Activated T-cell treated with anti-CD3 and anti-CD28 coated beads for 1 hour (primary cell): ENCODE measurements at places on chromosomes 5 and 9.

DNA sequence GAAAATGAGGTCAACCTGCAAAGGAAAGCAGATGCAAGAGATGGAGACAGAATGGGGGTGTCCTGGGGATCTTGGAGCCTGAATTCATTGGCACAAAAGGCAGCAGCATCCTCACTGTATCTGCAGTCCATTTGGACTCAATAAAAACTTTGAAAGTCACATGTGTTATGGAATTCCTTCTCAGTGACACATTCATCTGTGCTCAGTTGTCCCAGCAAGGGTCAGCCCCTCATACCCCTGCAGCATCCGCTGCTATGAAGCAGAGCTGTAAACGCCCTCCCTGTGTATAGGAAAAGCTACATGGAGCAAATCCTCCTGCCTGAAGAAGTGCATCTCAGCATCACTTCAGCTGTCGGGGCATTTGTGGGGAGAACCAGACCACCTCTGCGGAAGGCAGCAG, 14.5 kb upstream of the RARS1 start:
- DNase-seq: no peak

- no peak for DNase-seq
These were observed 7.8 kb downstream of the HSD17B3 start for GRCh38 chr9:96294159-96294545.

GRCh38 chr5:41681840-41682239, 171.4 kb upstream of the PLCXD3 start:
- no peak for DNase-seq

DNA sequence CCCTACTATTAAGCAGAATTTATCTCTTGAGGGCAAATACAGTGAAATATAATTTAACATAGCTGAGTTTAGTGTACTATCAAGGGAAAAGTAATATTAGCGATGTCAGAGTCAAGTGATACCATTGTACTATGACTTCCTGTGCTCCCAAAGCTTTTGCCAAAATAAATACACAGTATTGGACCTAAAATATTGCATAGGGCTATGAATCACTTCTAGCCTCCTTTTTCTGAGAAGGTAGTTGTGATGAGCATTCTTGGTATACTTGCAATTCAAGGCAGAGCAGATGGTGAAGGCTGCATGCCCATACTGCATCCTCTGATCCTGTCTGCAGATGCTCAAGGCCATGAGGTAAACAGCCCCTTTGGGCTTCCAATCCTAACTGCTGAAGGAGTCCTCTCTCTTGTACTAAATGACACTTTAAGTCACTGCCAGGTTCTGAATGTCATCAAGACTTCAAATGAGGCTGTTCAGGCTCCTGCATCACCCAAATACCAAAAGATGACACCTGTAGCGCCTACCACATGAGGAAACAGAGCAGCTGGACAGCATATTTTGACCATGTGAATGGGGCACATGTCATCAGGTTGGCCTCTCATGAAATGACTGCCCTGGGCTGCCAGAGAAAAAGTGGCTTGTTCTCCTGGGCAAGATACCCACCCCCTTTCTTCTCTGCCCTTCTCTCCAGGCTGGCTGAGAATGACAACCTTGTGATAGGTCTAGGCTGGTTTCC, 29.7 kb upstream of the PPP2CA start:
- no peak for DNase-seq

- DNase-seq: no peak
These were observed 626.5 kb upstream of the ZNF608 start for GRCh38 chr5:125372694-125373631.

DNA sequence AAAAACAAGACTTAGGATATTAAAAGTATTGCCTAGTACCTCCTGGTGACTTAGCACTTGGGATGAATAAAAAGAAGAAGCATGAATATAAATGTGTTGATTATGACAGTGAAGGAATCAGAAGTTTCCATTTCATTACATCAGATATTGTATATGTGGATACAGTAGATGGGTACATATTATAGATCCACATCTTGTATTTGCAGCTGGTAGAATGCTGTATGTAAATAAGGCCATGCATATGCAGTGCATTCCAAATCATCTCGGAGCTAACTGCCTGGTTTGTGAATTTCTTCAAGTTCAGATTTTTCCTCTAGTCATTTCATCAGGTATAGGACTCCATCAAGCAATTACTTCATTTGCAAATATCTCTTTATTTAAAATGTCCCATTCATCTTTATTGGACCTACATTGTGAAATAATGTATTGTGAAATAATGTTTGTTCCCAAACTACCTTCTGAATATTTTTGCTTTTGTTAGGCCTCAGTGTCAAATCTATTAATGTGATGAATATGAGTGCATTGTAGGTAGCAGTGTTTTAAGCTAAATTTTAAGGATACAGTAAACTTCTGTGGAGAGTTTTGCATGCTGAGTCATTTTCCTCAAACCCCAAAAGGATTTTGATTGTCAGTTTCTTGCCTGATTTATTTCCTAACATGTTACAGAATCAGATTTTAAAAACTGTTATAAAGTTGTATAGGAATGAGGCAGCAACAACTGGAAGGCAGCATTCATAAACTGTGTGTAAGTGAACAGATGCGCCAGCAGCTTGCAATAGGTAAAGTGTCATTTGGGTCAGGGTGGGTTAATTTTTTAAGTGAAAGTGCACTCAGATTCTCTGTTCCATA, 370.8 kb upstream of the RIOK2 start:
- DNase-seq: no peak

- no peak for DNase-seq
These were observed 24.5 kb upstream of the DUSP1 start for GRCh38 chr5:172795318-172795977.

DNA sequence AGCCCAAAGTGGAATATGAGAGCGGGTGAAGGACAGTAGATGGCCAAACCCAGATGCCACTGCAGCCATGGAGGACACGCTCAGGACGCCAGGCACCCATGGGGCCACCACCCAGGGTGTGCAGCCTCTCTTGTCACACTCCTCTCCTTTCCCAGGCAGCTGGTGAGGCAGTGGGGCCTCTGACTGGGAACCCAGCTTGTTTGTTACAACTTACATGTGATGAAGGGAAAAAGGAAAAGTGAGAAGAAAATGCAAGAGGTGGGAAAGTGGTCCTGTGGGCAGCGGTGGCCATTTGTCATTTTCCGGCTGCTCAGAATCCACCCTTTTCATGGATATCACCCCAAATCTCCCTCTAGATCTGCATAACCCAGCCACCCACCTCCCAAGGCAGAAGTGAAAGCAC, 62.7 kb upstream of the UNC5A start:
- no peak for DNase-seq

DNA sequence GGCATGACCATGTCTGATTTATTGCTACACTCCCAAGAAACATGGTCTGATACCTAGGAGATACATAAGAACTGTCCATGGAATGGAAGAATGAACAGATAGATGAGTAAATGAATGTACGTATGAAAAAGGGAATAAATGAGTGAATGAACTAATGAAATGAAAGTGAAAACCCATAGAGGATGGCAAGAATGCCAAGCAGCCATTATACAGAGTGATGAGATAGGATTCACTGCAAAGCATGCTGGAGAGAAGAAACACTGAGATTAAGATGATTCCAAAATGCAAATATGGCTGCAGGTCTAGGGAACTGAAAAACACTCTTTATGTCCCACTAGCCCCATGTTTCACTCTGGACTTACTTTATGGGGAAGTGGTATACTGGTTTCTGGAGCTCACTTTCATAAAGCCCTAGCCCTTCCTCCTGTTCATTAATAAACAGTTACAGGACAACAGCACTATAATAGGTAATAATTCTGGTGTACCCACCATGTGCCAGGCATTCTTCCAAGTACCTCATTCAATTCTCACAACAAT, 170.3 kb upstream of the RAD23B start:
- DNase-seq: no peak

DNA sequence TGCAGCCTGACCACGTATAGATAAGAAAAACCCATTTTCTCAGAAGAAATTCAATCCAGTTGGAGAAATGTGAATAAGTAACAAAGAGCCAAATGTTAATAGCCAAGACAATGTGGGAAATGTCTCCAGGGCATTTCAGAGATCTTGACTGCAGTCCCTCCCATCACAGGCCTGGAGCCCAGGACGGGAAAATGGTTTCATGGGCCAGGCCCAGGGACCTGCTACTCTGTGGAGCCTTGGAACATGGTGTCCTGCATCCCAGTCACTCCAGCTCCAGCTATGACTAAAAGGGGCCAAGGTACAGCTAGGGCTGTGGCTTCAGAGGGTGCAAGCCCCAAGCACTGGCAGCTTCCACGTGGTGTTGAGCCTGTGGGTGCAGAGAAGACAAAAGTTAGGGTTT, 490.0 kb downstream of the CYLC2 start:
- no peak for DNase-seq

- no peak for DNase-seq
These were observed 5.6 kb downstream of the FRRS1L start for GRCh38 chr9:109161471-109161870.

GRCh38 chr9:108047264-108047663, 557.7 kb upstream of the KLF4 start:
- no peak for DNase-seq

GRCh38 chr5:110096419-110096818, 406.7 kb downstream of the MAN2A1 start:
- DNase-seq: no peak

DNA sequence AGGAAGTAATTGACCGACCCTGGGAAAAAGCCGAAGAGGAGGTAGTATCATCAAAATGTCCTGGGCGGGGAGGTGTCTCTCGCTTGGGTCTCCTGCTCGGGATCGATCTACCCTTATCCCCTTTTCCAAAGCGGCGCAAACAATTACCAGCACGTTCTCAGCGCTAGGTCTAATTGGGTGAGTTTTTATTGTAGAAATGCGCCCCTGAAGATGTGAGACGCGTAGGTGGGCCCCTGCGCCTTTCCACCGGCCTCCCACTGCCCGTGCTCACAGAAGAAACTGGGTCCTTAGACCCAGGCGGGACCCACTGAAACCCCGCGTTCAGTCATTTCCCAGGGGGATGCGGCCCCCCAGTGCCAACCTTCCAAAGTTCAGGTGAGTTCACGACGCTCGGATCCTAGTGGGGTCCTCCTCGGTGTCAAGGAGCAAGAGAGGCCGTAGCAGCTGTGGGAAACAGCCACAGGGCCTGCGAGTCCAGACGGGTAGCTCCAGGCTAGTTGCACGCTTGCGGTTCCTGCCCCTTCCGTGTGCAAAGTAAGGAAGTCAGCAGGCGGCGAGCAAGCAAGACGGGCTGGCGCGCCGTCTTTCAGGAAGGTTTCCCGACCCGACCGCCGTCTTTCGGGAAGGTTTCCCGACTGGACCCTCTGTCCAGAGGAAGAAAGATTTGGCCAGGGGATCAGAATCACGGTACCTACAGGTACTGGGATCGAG, 1.5 kb downstream of the SMIM32 start:
- no peak for DNase-seq

DNA sequence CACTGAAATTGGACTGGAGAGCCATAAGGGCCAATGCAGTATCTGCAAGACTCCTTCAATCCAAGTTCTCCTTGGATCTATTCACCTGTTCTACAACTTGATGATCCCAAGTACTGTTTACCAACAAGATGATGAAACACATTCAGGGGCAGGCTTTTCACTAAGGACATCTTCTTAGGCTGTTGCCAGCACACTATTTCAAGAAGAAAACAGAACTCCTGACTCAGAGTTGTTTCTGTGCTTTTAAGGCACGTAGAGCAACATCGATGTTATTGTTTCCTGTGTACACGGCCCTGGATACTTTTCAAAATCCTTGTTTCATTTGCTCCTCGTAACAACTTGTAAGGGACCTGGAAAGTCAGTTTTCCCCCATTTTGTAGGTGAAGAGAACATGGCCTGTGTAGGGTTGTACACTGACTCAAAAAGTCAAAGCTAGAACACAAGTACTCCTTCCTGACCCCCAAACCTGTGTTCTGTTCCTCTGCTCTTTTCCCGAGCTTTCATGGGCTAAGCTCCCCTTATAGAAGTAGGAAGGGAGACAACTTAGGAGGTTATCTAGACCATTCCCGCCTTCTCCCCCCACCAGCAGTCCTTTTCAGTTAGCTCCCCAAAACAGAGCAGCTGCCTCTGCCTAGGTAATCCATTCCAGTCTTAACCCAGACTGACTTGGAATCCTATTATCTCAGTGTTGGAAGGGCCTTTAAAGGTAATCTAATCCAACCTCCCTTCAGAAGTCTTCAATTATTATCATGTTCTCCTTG, 5.2 kb upstream of the MGAT1 start:
- no peak for DNase-seq

GRCh38 chr5:127290019-127290945, at the start of gene MEGF10:
MEGF10 (plus strand) TSS chr5:127290796; CDS start chr5:127331309, 40,513 bp downstream.
- DNase-seq: no peak

- no peak for DNase-seq
These were observed 108.2 kb upstream of the GPR151 start for GRCh38 chr5:146624179-146624578.

DNA sequence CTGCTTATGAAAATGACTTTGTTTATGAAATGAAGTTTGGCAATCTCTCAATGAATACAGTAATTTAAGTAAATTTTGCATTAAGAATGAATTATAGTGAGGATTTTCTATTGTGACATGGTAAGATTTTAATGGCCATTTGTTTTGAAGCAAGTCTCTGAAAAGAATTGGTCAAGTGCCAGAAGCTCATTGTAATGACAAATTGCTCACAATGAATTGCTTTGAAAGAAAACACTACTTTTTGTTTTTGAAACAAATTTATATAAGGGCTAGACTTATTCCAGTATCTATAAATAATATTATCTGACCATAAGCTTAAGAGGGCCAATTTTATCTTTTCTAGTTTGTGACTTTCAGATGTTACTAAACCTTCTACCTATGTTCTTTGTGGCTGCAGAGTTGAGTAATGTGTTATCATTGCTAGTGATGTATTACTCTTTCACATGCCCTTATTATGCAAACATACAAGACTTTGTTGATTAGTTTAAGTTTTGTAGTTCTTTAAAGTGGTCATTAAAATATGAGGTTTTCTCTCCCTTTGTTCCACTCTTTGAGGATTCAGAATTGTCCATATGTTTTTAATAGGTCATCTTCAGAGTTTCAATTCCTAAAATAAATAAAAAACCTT, 93.0 kb upstream of the ZNF608 start:
- DNase-seq: no peak

GRCh38 chr5:177453852-177454396, 7.3 kb downstream of the PRR7 start:
- no peak for DNase-seq

GRCh38 chr5:117872798-117873368, 1115.5 kb downstream of the DTWD2 start:
- no peak for DNase-seq

- DNase-seq: no peak
These were observed 78.7 kb downstream of the CRB2 start for GRCh38 chr9:123434619-123435240.

DNA sequence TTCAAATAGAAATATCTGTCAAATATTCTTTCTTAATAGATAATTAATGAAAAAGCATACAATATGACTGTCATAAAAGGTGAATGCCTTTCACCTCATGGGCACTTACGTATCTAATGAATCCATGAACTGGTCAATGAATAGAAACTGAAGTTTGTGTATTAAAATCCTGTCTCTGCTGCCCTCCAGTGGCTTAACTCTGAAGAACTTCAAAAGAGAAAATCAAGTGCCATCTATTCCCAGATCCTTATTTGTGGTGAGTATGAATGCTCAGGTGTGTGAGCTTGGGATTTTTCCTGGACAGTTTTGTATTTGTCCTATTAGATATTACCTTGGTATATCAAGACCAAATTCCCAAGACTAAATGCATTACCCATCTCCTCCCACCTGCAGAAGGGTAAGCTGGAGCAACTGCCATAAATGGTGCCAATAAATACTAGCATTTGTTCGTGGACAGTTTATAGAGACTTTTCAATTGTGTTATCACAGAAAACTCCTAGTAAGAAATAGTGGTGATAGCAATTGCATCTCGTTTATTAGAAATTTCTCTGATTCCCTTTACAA, 44.0 kb upstream of the SVEP1 start:
- no peak for DNase-seq
